ENCODE measurements at places on chromosomes 5 and 9.

DNA sequence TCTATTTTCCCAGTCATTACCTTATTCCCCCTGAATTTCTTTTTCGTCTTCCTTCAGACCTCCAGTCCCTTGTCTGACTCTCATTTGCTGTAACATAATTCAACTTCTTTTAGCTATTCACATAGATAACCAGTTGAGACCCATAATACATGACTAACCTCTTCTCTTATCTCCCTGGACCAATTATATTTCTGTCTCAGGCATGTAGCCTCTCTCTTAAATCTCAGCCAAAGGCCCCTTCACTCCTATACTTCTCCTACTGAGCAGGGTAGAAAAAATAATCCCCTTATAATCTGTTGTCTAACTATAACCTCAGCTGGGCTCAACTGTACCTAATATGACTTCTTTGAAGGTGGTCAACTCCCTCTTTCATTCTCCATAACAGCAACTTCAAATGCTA is 20.9 kb downstream of the RANBP6 start:
- no peak for DNase-seq

DNA sequence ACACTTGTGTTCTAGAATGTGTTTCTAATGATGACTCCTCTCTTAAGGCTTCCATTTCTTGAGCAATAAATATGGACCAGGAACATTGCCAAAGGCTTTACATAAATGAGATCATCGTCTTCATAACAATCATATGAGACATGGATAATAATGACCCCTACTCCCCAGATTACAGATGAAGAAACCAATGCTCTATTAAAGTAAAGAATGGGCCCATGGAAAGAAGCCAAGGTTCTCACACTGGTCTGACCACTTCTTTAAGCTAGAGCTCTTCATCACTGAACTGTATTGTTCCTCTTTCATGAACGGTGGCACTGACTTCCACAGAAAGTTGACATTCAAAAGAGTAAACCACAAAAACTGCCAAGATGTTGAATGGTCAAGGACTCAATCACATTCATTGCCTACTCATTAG is 65.3 kb downstream of the MARCHF3 start:
- DNase-seq = no peak

- no peak for DNase-seq
Observed at GRCh38 chr5:143594902-143595818, 191.7 kb upstream of the NR3C1 start.

DNA sequence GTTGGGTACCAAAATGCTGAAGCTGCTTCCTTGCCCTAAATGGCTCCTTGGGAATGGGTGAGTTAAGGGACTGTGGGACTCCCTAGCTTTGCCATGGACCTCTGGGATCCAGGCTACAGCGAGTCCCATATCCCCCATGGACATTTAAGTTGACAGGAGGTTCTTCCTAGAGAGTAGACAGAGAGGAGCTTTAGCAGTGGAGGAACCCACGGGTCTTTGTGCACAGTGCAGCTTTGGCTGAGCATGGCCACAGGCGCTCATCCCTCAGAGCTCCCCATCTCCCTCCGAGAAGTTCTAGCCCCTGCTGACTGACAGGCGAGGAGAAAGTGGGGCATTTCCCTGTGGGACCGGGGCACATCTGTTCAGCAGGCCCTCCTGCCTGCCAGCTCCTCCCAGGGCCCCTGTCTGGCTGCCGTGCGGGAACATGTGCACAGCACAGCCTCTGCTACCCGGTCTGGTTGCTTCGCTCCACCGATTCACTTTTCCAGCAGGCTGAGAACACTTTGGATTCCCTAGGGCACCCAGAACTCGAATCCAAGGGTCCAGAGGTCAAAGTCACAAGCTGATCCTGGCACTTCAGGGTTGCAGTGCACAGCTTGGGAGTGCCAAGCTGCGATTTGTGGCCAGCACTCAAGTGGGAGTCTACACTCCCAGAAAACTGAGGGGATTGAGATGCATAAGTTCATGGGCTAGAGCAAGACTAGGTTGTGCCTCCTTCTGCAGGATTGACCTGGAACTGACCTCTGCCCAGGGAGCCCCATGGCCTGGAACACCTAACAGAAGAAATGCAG is 40.6 kb upstream of the DMRTA1 start:
- no peak for DNase-seq

DNA sequence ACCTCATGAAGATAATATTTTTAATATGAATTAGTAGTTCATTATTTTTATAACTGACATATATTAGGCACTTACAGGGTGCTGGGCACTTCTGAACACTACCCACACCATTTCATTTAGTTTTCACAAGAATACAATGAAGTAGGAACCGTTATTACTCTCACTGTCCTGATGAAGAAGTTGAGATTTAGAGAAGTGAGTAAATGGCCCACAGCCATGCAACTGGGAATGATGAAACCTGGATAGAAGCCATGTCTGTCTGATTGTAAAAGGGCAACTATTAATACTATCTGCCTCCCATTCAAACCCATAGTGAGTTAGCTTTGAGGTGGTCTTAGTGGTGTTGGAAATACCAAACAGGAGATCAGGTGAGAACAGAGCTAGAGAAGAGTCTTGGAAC is 29.6 kb upstream of the OTULINL start:
- peak; percentile 66 for DNase-seq

- no peak for DNase-seq
Observed at GRCh38 chr9:121220996-121221663, 19.5 kb upstream of the RAB14 start.

DNA sequence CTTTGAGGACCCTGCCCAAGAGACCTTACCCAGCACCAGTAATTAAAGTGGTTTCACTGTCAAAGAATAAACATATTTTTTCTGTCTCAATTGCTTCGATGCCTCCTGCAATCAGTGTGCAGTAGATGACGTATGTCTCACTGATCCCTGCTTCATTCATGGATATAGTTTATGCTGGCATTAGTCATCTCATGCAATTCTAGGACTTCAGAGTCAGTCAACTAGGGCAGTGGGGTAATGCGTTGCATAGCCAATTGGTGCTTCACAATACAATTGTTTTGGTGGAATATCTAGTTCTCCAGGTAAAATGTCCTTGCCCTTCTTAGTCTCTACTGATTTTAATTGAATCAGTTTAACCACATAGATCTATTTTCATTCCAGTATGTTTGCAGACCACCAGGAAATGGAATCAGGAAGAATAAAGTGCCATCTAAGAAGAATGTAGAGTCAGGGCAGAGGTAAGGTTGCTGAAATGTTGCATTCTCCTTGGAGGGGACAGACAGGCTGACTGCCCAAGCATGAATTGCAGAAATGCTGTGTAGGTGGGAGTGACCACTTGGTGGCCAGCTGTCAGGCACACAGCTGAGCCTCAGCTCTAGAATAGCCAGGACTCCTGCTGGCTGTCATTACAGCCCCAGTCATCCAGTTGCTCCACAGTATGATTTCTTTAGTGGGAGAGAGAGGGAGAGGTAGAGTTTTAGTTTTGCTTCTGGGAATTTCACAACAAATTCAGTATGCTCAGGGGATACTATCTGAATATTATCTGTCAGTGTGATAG is 73.5 kb upstream of the MEGF10 start:
- DNase-seq = no peak

DNA sequence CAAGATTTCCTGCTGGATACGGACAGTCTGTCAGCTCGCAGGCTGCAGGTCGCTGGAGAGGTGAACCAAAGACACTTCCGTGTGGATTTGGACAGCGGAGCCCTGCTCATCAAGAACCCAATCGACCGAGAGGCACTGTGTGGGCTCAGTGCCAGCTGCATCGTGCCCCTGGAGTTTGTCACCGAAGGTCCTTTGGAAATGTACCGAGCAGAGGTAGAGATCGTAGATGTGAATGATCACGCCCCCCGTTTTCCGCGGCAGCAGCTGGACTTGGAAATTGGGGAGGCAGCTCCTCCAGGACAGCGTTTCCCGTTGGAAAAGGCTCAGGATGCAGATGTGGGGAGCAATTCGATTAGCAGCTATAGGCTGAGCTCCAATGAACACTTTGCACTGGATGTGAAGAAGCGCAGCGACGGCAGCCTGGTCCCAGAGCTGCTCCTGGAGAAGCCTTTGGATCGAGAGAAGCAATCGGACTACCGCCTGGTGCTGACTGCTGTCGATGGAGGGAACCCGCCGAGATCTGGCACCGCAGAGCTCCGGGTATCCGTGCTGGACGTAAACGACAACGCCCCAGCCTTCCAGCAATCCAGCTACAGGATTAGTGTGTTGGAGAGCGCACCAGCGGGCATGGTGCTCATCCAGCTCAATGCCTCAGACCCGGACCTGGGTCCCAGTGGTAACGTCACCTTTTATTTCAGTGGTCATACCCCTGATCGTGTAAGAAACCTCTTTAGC is 658 bp downstream of the PCDHGC4 start:
- no peak for DNase-seq

DNA sequence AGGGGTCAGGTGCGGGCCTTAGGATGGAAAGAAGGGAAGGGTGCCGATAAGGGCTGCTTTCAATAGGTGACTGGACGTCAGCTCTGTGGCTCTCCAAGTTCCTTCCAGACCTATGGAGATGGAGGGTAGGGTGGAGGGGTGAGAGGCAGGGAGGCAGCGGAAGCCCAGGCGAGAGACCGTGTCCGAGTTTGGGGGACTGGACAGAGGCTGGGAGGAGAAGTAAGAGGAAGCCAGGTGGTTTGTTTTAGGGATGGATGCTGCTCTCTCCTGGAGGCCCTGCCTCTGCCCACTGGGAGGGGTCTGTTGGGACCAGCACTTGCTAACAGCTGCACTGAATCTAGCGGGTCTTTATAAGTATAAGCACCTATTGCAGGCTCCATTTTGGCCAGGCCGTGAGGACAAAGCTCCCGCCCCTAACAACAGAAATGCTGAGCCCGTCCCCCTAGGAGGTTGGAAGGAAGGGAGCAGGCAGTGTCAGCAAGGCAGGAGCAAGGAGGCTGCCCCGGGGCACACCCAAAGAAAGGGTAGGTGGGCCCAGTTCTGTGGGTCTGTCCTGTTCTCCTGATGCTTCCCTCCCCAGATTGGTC is 167.5 kb downstream of the DAB2IP start:
- DNase-seq = no peak

DNA sequence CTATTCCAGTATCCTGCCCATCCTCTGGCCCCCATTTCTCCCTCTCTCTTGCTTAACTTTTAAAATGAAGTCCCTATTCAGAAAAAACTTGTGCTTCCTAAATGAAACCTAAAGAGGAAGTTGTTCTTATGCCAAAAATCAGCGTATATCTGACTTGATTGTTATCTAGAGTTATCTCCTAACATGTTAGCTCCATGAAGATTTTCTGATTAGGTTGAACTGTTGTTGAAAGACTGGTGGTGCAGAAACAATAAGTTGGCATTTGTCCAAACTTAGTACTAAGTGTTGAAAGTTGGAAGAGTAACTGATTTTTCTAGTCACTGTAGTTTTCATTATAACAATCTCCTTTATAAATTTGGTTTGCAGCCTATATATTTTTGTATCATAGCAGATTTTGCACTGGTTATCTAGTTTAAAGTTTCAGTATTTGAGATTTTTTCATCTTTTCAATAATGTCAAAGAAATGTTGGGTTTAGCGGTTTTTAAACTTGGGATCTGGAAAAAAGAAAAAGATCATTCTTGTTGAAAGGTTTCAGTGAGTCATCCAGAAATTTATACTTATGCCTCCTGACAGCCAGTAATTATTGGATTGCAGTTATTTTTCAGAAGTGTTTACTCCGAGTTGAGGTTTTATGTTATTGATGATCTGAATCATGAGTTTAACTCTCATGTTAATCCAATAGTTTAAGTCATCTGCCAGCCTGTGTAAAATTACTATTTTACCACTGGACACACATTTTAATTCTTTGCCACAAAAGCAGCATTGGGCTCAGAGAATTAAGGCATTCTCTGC is 60.6 kb downstream of the PAM start:
- no peak for DNase-seq

- DNase-seq = peak; percentile 45
Observed at GRCh38 chr5:111997711-111998110, 240.7 kb upstream of the NREP start.

DNA sequence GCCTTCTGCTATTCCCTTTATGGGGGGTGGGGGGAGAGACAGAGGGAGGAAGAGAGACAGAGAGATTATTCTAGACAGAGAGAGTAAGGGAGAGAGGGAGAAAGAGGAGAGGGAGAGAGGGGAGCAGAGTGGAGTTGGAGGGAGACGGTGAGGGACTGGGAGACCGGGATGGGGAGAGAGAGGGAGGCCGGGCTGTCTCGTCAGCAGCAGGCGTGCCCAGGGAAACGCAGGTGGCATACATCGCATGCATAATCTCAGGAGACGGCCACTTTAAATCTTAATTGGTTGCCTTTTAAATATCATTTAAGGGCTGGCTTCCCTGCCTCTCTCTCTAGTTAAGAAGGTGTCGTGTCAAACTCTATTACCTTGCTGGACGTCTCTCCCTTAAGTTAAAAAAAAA is 8.4 kb downstream of the IRX4 start:
- DNase-seq = no peak

DNA sequence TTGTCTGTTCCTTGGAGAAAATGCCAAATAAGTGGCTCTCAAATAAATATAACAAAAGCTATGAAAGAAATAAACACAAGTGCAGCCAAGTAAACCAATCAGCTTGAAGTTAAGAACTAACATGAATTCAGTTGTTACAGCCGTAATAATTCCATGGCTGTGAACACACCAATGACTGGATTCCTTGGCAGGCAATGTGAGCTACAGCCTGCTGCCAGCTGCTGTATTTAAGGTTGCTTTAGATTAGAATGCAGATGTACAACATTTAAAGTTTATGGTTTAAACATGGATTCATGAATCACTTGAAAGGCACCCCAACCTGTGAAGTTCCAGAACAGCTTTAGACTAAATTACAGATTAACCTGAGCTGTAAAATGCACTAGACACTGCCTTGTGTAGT is 626.4 kb upstream of the SEMA6A start:
- DNase-seq = no peak

DNA sequence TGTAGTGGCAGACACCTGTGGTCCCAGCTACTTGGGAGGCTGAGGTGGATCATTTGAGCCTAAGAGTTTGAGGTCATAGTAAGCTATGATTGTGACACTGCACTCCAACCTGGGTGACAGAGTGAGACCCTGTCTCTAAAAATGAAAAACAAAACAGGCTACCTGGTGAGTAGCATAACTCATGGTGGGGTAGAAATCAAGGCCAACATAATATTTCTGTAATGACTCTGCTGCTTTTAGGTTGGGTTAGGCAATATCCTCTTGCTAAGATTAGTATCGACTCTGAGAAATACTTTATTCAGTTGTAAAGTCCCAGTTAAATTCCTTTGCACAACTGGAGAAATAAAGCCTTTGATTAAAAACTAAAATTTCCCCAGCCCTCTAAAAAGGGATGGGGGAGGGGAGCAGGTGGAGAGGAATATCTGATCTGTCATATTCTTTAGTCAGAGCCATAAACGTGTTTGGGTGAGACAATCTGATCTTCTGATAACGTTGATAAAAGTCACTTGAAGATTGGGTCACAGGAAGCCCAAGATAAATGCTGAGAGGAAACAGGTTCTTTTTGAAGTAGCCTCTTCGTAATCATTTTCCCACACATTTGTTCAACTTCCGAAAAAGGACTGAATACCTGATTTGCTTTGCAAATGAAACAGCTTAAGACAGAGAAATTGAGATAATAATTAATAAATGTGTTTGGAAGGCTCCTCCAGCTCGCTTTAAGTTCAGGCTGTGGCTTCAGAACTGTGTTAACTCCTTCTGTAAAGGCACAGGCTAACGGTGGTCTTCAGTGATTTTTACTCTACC is 14.9 kb downstream of the IL4 start:
- DNase-seq = no peak

GRCh38 chr9:114880291-114880745 is 50.1 kb downstream of the TNFSF8 start:
- DNase-seq = peak; percentile 62

- DNase-seq = no peak
Observed at GRCh38 chr9:104330841-104331240, 173.2 kb upstream of the OR13F1 start.

Data from HL-60 (cell line).